ENCODE measurements at places on chromosomes 1 and 21.

DNA sequence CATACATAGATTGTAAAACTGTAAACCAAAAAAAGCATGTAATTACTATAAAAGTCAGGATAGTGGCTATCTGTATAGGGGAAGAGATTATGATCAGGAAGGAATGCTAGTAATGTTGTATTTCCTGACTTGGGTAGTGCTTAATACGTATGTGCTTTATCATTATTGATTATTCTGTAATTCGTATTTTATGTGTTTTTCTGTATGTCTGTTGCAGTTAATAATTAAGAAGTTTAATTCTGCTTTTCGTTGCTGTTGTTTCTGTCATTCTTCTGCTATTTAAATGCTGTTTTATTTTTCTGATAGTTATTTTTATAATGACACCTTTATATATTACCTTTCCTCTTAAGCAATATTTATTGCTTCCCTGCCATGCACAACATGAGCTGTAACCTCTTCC, 29.3 kb upstream of the TRIM33 start:
- DNase-seq = no peak

DNA sequence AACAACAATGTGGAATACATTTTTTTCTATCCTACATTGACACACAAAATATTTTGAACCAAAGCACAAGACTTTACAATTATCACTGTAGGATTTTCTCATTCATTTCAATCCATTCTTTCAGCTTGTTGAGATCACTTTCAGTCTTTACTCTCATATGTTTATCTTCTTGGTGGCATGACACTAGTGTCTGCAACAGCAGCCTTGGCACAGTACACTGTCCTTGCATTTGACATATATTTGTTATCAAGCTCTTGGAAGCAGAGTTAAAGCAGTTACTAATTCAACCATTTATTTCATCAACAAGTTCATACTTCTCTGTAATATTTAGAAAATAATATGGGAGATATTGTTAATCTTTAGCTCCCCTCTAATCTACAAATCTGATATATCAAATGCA, 922.4 kb upstream of the ADGRL2 start:
- no peak for DNase-seq

- DNase-seq = no peak
These were observed 21.5 kb downstream of the SPATA45 start for GRCh38 chr1:212825798-212826452.

DNA sequence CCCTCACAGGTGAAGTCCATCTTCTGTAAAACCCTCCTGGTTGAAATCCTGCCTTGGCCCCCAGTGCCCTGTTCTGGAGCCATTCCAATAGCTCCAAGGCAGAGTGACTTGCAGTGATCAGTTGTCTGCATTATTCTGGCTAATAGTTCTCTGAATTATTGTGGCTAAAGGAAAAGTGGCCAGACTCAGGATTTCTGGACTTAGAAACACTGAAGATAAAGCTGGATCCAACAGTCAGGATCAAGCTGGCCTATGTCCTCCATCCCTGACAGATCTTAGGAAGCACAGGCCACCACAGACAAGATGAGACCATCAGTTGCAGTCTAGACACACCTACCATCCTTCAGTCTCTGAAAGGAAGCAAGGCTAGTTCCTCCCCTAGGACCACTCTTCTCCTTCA, 801 bp upstream of the C2CD4D start:
- no peak for DNase-seq

GRCh38 chr1:199204231-199204630, 565.4 kb downstream of the PTPRC start:
- DNase-seq = no peak
